8988T (cell line): ENCODE measurements at places on chromosomes 1 and 21.

DNA sequence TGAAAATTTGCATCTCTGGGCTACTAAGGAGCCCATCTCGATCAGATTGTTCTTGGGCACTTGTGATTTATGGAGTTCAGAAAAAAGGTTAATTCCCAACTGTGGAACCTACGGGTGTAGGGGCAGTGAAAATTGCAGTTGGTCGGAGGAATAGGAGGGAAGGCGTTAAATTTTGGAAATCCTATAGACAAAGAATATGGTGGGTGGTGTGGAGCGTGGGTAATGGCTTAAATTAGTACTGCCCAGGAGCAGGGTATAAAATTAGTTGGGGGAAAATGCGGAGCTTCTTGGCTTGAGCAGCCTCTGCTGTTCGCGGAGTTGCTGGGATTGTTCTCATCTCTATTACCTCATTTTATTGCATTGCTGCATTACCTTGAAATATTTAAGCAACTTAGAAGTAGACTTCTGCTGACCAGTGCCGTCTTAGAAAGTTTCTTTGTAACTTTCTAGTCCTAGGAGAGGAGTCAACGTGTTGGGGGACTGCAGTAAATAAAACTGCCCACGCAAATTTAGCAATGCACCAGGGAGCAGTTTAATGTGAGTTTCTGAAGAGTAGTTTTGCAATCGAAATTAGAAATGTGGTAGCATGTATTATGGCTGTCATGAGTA is 514 bp downstream of the S1PR1 start:
- no peak for DNase-seq

DNA sequence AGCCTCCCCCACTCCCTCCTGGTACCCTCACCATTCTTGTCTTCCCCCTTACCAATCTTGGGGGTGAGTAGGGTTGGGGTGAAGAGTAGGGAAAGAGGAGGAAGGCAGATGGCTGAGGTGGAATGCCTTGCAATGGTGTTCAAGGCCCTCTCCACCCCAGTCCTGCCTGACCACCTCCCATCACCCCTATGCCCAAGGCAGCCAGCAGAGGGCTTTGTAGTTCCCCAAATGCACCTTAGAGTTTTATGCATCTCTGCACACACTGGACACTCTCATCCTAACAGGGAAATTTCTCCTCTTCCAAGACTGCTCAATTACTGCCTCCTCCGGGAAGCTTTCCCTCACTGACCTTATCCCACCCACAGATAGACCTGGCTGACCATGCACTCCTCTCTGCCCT is 15.4 kb downstream of the KIF17 start:
- DNase-seq = peak; percentile 33

DNA sequence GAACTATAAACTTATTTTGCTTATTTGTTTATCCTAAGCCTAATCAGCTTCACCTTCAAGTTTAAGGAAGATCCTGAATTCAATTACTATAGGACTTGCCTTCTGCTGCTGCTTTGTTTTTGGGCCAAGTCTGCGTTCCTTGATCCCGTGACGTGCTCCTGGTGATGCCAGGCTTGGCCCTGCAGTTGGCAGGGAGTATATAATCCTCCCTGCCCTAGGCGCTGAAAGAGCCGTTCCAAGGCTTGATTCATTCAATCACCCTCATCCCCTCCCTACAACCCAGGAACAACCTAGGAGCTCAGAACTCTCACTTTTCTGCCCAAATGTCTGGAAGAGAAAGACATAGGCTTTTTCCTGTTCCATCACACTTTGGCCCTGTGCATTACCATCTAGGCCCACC is 12.4 kb upstream of the LRRN2 start:
- no peak for DNase-seq

DNA sequence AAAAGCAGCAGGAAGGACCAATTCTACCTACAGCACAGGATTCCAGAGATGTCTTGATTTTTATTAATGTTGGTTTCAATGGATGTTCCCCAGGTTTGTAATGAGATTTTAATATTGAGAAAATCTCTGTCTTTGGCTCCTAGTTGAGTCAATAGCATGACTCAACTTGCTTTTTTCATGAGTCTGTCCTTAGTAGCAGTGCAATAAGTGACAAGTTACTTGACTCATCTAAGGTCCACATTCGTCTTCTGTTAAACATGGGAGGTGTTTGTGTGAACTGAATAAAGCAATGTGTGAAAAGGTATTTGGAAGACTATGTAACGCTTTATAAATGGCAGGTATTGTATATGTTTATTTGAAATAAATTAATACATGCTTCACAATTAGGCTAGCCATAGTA is 645.0 kb upstream of the PTBP2 start:
- DNase-seq = no peak

DNA sequence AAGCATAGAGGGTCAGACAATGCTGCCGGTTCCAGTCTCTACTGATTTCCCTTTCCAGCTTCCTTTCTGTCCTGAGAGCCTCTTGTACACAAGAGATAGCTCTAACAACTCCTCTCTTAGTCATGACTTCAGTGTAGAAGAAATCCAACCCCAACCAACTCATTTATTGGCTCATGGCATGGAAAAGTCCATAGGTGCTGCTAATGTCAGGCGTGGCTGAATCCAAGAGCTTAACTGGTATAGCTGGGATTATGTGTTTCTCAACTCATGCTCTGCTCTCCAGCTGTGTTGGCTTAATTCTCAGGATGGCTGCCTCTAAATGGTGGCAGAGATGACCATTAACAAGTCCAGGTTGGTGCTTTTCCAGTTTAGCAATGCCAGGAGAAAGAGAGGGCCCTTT is 12.4 kb upstream of the THRAP3 start:
- DNase-seq = no peak

DNA sequence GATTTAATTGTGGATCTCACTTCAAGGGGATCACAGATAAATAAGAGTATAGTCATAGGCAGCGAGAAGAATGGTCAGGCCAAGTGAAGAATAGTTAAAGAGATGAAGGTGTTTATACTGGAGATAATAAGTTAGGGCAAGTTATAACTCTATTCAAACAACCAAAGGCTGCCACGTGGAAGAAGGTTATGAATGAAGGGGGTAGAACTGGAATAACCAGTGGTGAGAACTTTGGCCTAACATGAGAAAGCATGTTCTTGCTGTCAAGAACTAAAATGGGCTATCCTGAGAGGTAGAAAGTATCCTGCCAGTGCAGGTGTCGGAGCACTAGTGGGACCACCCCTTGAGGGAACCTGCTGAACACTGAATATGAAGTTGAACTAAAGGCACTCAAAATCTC is 49.6 kb upstream of the EDEM3 start:
- no peak for DNase-seq

DNA sequence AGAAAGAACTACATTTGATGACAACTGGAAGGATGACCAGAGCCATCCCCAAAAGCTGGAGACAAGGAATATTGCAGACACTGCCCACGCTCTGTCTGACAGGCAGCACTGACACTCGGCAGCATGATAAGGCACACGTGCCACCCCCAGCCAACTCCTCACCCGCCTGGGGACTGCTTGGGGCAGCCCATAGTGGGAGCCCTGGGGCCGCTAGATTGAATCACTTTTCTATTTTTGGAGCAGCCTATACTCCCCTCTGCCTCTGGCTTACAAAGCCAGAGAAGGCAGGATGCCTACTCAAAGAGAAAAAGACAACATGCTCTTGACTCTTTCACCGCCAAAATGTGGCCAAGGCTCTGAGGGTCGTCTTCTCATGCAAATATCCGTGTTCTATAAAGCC is 1.3 kb downstream of the SMG5 start:
- no peak for DNase-seq

DNA sequence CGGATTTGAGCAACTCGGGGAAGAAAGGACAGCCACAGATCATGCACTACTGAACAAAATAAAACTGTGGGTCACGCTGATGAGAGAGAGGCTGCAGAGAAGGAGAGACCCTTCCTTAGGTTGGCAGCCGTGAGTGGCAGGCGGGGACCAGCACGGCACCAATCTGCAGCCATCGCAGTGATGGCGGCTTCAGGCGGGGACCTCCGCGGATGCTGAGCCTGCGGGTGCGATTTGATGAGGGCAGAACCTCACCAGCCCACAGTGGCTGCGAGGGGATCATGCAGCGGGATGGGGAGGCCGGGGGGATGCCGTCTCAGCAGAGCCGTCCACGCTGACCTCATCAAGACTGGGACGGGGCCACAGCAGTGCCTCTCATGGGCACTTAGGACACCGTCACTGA is 11.8 kb downstream of the ITGB2 start:
- DNase-seq = no peak

GRCh38 chr1:215082532-215083382 is at the start of gene KCNK2:
Gene KCNK2 (plus strand): TSS chr1:215082737. CDS start chr1:215083386, 649 bp downstream.
- peak; percentile 23 for DNase-seq

DNA sequence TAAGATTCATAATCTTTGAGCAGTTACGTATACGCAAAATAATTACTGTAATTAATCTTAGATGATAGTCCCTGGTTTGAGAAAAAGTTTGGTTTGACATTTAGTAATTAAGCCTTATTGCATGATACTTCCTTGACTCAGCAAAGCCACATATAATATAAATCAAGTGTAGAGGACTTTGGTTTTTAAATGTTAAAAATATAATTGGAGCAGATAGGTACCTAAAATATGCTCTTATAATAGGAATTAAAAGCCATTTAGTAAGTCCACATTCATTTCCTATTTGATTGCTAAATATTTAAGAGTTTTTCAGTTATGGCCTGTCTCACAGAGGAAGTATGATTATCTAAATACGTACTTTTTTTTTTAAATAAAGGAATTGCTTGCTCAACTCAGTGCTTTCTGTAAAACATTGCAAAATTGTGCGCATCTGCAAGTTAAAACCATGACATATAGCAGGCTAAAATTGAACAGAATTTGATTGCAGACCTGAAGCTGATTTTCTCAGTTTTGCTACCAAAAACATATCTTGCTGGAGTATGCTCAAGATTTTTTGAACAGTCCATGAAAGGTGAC is 20.4 kb downstream of the RPE65 start:
- DNase-seq = no peak

DNA sequence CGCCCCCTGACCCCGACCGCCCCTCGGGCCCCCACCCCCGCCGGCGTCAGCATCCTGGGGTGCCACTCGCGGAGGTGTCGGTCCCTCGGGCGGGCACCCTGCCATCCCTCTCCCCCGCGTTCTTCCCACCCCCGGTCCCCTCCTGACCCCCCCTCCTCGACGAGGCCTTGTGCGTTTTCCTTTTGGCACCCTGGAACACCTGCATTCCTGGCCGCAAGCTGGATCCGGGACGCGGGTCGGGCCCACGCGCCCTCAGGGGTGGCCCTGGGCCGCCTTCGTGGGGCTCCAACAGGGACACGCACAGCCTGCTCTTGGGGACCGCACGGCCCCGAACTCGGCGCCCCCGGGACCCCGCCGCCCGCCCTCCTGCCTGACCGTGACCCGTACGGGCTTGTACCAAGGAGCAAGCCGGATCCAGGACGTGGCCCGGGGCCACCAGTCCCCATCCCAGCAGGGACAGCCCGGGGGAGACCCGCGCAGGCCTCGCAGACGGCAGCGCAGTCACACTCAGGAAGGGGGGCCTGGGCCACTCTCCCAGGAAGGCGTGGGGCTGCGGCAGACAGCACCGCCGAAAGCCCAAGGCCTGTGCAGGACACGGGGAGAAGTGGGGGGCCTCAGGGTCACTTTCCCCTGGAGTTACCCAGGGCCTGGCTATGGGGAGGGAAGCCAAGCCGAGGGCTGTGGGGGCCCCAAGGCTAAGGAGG is 579 bp upstream of the SLC19A1 start:
- no peak for DNase-seq

- no peak for DNase-seq
These were observed 20.6 kb downstream of the LUZP1 start for GRCh38 chr1:23148084-23148483.

- DNase-seq = no peak
These were observed 143.0 kb downstream of the KAZN start for GRCh38 chr1:14741532-14741931.

DNA sequence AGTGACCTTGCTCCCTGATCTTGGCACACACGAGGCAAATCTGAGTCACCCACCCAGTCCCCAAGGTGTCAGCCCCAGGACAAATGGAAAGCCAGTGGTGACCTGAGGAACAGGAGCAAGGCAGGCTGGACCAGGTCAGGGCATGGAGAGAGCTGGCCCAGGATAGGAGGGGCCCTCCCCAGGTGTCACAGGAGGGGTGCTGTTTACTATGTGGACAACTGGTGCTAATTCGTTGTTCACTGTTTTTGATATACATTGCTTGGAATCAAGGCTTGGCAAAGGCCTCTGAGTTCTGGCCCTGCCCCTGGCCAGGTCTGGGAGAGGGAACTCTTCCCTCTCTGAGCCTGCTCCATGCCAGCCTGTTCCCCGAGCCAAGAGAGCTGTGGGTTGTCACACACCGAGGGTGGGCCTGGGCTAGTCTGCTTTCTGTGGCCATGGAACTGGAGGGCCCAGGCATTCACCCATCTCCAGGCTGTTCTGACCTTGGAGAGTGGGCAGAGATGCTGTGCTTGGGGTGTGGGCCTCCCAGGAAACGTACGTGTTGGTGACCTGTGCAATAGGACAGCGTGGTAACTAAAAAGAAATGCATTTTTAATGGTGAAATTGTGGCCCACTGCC is 41.8 kb downstream of the CRYAA start:
- DNase-seq = no peak

- no peak for DNase-seq
These were observed 868 bp downstream of the PPP1R12B start for GRCh38 chr1:202349206-202349928.

- no peak for DNase-seq
These were observed 102.7 kb downstream of the HMGB4 start for GRCh38 chr1:33966346-33967141.

DNA sequence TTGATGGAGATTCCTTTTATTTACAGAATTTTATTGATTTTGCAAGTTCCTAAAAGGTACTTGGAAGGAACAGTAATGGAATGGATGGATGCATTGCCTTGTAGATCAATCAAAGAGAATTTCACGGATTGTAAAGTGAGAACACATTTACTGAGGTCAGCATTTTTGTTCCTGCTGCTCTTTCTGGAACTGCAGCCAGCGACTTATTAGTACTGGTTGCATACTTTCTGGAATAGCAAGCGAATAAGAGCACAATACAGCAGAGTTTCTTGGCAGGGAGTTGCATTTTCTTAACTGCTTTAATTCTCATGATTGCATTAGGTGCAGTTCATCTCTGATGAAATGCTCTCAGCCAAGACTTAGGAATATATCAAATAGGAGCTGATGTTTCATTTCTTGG is 106.1 kb upstream of the CHODL start:
- no peak for DNase-seq

DNA sequence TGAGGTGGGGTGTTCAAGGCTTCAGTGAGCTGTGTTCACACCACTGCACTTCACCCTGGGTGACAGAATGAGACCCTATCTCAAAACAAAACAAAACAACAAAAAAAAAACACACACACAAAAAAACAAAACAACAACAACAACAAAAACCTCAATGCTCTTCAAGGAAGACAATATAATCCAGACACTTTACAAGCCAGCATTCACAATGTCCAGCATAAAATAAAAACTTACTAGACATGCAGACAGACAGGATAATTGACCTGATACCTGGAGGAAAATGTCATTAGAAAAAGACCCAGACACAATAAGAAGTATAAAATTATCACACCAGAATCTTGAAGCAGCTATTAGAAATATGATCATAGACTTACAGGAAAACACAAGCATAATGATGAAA is 39.0 kb upstream of the BACE2 start:
- no peak for DNase-seq

GRCh38 chr1:200152336-200152735 is 124.8 kb downstream of the NR5A2 start:
- DNase-seq = no peak
